ENCODE measurements at places on chromosomes 4 and X.

DNA sequence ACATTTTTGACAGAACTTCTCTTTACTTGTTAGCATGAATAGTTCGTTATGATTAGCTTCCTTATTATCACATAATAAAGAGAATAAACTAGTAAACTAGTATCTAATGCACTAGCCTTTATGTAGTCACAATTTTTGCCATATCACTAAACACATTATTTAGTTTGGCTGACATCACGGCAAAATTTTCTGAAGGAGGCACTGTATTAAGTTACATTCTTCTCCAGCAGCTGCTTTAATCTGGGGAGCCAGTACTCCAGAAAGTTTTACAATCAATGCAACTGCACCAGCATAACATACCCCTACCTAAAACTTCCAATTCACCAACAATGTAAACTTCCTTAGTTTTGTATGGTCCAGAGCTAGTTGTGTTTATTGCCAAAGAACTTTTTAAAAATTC is 87.8 kb downstream of the FIP1L1 start:
- no peak for DNase-seq

GRCh38 chr4:26826721-26827120 is 33.9 kb upstream of the STIM2 start:
- DNase-seq = no peak

DNA sequence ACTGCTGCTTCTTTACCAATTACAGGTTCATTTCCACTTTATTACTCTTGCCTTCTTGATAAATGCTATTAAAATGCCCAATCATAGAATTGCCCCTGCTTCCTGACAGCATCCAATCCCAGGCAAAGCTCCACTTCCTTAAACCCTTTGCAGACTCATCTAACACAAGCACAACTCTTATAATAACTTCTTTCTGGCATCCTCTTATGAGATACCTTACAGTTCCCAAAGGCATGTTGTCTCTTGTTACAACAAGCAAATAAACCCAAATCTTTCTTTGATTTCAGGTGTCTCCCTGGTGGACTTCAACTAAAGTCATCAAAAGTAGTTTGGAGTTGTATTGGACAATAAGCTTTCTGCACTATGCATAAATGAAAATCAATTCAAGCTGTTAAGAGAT is 22.5 kb upstream of the ADH7 start:
- DNase-seq = no peak

- no peak for DNase-seq
Observed at GRCh38 chr4:156974264-156974663, 2.7 kb upstream of the PDGFC start.

- no peak for DNase-seq
Observed at GRCh38 chrX:41301438-41301824, 32.5 kb upstream of the DDX3X start.

DNA sequence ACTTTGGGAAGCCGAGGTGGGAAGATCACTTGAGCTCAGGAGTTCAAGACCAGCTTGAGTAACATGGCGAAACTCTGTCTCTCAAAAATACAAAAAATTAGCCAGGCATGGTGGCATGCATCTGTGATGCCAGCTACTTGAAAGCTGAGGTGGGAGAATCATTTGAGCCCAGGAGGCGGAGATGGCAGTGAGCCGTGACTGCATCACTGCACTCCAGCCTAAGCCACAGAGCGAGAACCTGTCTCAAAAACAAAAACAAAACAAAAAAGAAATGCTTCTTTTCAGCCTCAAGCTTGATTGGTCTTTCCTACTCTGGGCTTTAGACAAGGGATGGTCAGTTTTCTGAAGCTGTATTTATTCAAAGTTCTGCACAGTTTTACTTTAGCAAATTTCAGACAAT is 15.8 kb upstream of the DHRSX start:
- no peak for DNase-seq

DNA sequence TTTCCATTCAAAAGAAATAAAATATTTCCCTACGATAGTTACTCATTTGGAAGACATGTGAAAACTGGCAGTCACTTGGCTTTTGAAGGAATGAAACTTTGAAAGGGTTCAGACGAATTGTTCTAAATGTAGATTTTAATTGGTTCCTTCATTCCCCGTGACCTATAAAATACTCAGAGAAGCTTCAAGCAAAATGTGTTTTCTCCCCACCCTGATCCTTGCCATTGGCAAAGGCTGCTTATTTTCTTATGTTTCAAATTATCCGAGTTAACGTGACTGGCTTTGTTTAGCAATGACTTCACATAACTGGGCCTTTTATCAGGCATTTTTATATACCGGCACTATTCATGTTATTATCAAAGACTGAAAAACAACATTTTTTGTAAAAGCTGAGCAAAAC is 204.1 kb upstream of the NEIL3 start:
- DNase-seq = no peak

DNA sequence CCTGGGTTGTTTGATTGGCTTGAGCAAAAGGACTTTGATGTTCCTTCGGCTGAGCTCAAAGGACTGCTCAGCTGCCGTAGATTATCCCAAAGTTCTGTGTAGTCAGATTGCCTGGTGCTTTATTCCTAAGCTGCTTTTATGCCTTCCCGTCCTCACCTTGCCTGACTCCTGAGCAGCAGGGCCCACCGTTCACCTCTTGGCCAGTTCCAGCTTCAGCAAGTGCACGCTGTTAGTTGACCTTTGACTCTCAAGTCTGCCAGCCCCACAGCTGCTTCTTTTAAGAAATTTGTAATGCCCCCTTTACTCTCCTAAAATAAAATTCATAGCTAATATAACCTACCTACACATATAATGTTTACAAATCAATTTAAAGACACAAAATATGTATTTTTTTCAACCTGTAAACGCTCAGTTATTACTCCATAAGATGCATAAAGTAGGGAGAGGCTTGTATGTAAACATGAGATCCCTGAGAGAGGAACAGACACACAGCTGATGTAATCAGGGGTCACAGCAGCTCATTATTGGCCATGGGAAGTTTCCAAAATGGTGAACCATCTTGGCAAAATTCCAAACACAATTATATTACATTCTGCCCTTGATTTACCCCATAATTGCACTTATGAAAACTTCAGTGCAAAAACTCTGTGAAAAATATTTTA is 28.6 kb downstream of the UCHL1 start:
- no peak for DNase-seq

- DNase-seq = no peak
Observed at GRCh38 chr4:144648042-144648441, 2.1 kb downstream of the HHIP start.

GRCh38 chr4:73751166-73751565 is 10.8 kb downstream of the CXCL8 start:
- no peak for DNase-seq

GRCh38 chrX:87003031-87003430 is 514.6 kb upstream of the KLHL4 start:
- DNase-seq = no peak
